Breast epithelium (tissue), 4 donors: ENCODE measurements at places on chromosomes 1 and 21.

GRCh38 chr1:204818998-204819397 is 51.7 kb upstream of the NFASC start:
- no peaks in the 10 kb centered on the region for H3K4me1 ChIP-seq
- H3K4me3 ChIP-seq = no peak overlapping the region
- no peaks in the 10 kb centered on the region for H3K36me3 ChIP-seq
- no peak for DNase-seq
- H3K27me3 ChIP-seq = no peaks in the 10 kb centered on the region

DNA sequence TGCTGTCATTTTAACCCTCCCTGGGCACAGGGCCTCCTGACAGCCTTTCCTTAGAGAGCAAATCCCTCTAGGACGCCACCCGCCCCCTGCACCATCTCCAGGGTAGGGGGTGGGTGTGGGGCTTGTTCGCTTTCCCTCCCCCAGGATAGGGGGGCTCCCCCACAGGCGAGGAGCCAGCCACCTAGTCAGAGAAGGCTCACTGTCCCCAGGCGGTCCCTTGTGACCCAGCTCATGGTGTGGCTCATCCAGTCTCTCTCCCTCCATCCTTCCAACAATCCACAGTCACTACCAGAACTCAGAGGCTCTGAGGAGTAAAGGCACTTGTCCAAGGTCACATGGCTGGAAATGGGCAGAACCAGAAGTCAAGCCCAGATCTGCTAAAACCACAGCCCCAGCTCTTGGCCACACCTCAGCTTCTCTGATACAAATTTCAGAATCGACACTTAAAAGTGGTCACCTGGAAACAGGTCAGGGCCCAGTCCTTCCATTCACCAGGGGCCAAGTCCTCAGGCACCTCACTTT is 89.8 kb downstream of the MRPL37 start:
- peaks cover 2% of the 10 kb centered on the region for H3K4me1 ChIP-seq
- no peak for DNase-seq
- no peak overlapping the region for H3K4me3 ChIP-seq
- no peaks in the 10 kb centered on the region for H3K36me3 ChIP-seq
- H3K27ac ChIP-seq = peak overlapping the region; percentile 73
- H3K27me3 ChIP-seq = no peaks in the 10 kb centered on the region

DNA sequence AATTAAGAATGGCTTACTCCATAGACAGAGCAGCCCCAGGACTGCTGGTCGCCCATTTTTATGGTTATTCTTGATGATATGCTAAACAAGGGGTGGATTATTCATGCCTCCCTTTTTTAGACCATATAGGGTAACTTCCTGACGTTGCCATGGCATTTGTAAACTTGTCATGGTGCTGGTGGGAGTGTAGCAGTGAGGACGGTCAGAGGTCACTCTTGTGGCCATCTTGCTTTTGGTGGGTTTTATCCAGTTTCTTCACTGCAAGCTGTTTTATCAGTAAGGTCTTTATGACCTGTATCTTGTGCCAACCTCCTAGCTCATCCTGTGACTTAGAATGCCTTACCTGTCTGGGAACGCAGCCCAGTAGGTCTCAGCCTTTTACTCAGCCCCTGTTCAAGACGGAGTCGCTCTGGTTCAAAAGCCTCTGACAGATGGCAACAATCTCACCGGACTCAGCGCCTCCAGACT is 5.2 kb upstream of the AGPAT3 start:
- H3K4me3 ChIP-seq = no peak overlapping the region
- no peaks in the 10 kb centered on the region for H3K4me1 ChIP-seq
- no peaks in the 10 kb centered on the region for H3K27me3 ChIP-seq
- H3K27ac ChIP-seq = no peak overlapping the region
- no peaks in the 10 kb centered on the region for H3K36me3 ChIP-seq

- no peak overlapping the region for H3K27ac ChIP-seq
- no peak for DNase-seq
- H3K4me1 ChIP-seq = no peaks in the 10 kb centered on the region
- no peaks in the 10 kb centered on the region for H3K36me3 ChIP-seq
Observed at GRCh38 chr1:92419642-92420041, 67.1 kb downstream of the GFI1 start.

GRCh38 chr1:10873189-10873588 is 76.7 kb upstream of the CASZ1 start:
- no peak overlapping the region for H3K27ac ChIP-seq
- H3K36me3 ChIP-seq = no peaks in the 10 kb centered on the region
- no peak for DNase-seq

- no peaks in the 10 kb centered on the region for H3K36me3 ChIP-seq
- DNase-seq = no peak
- no peak overlapping the region for H3K27ac ChIP-seq
- peaks cover 5% of the 10 kb centered on the region for H3K4me1 ChIP-seq
- H3K4me3 ChIP-seq = no peak overlapping the region
- H3K27me3 ChIP-seq = no peaks in the 10 kb centered on the region
Observed at GRCh38 chr1:65958561-65959350, 166.1 kb downstream of the PDE4B start.

GRCh38 chr1:26890467-26890796 is 349 bp upstream of the GPN2 start:
- DNase-seq = no peak
- H3K36me3 ChIP-seq = no peaks in the 10 kb centered on the region
- no peaks in the 10 kb centered on the region for H3K27me3 ChIP-seq
- peaks cover 9% of the 10 kb centered on the region for H3K4me1 ChIP-seq
- peak overlapping the region; percentile 87 for H3K27ac ChIP-seq
- peak overlapping the region; percentile 82 for H3K4me3 ChIP-seq

DNA sequence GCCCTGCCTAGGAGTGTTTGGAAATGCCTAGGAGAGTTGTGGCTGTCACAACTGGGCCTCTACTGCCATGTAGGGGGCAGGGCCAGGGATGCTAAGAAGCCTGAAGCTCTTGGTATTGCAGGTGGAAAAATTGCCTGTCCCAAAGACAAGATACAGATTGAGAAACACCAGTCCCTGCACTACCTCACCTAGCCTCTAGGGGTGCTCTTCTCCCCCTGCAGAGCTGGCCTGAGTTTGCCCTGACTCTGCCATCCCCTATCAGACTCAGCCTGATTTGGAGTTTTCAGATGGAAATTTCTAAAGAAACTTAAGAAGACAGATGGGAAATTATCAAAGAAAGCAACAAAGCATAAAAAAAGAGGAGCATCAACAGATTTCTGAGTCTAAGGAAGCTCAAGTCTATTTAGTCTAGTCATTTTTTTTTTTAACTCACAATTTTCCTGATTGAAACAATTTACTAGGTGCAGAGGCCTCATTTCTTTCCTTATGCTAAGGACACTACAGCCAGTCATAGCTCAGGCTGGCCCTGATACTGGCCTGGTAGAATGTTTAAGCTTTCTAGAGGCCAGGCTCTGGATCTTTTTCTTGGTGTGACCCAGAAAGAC is 61.4 kb upstream of the LRRN2 start:
- no peak overlapping the region for H3K27ac ChIP-seq
- H3K27me3 ChIP-seq = no peaks in the 10 kb centered on the region
- DNase-seq = no peak
- no peaks in the 10 kb centered on the region for H3K36me3 ChIP-seq
- no peak overlapping the region for H3K4me3 ChIP-seq

DNA sequence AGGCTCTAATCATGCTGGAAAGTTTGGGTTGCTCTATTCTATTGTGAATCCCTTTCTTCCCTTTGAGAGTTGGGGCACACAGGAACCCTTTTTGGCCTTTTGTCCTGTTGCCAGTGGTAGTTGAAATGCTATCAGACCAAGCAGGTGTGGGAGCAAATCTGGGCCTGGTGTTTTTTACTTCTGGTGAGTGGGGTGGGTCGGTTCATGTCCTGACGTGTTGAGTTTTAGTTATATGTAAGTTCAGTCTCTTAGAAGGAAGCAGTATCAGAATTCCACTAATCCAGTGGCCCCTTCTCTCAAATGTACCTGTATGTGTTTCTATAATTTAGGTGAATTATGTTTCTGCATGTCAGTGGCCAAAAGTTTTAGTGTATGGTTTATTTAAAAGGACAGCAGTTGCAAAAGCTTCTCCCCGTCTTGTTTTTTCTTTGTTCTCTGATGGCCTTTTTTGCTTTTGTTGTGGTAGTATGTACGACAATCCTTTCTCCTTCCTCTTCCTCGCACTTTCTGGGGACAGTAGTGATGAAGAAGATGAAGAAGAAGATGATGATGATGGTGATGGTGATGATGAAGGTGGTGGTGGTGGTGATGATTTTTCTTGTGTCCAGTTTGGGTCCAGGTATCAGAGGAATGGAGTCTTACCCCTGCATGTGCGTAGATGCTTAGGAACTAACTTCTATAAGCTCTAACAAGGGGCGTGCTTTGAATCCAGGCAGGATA is 74.2 kb downstream of the UBE4B start:
- H3K4me1 ChIP-seq = no peaks in the 10 kb centered on the region
- no peaks in the 10 kb centered on the region for H3K36me3 ChIP-seq
- H3K4me3 ChIP-seq = no peak overlapping the region
- no peak for DNase-seq
- no peak overlapping the region for H3K27ac ChIP-seq
- H3K27me3 ChIP-seq = no peaks in the 10 kb centered on the region

DNA sequence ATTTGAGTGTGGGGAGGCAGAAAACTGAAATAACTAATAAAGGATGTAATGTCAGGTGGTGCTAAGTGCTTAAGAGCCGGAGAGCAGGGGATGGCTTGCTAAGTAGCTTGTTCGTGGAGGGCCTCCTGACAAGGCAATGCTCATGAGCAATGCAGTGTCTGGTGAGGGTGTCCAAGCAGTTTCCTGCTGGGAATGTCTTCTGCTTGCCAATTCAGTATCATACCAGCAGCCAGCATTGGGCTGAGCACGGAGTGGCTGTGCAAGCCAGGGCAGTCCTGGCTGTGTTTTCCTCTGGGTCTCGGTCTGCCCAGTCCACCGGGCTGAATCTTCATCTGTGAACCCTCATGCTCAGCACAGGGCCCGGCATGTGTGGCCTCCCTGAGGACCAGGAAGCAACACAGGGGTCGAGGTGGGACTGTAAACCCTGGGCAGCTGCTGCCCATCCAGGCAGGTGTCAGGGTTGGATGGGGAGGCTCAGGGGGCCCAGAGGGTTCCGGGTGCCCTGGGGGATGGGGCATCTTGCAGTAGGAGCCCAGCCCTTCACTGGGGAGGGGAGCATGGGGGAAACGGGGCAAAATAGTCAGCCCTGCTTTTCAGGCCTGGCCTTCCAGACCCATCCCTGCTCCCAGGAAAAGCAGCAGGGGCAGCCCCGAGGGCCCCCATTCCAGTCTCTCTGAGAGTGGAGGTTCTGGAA is 27.5 kb downstream of the EDN2 start:
- H3K27me3 ChIP-seq = no peaks in the 10 kb centered on the region
- no peaks in the 10 kb centered on the region for H3K36me3 ChIP-seq
- no peaks in the 10 kb centered on the region for H3K4me1 ChIP-seq
- H3K27ac ChIP-seq = no peak overlapping the region
- DNase-seq = no peak

DNA sequence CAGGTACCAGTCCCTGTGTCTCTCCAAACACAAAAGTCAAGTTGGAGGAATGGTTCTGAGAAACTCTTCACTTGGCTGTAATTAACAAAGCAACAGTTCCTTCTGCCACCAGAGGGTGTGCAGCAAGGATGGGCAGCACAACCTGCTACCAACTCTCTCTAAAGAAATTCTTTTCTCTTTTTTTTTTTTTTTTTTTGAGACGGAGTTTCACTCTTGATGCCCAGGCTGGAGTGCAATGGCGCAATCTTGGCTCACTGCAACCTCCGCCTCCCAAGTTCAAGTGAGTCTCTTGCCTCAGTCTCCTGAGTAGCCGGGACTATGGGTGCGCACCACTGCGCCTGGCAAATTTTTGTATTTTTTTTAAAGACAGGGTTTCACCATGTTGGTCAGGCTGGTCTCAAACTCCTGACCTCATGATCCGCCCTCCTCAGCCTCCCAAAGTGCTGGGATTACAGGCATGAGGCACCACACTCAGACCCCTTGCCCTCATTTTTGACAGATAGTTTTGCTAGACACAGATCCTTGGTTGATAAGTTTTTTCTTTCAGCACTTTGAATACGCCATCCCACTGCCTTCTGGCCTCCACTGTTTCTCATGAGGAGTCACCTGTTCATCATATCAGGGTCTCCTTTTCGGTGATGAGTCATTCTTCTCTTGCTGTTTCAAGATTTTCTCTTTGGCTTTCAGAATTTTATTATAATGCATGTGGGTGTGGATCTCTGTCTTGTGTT is 12.1 kb upstream of the DEGS1 start:
- no peak overlapping the region for H3K4me3 ChIP-seq
- no peak overlapping the region for H3K27ac ChIP-seq
- H3K27me3 ChIP-seq = no peaks in the 10 kb centered on the region
- no peaks in the 10 kb centered on the region for H3K4me1 ChIP-seq

DNA sequence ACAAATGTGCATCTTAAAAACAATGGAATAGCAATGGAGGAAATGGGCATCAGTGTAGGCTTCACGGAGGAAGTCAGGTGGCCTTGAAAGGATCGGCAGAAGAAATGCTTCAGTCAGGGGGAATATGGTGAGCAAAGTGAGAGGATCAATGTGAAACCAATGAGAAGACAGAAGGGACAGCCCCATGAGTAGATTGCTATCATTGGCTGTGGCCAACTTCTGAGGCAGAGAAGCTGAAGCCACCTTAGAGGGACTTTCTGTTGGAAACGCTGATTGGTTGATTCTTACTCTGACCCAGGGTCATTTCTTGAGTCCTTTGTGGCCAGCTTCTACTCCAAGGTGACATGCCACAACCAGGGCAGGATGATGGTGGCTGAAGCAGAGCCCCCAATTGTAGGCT is 130.7 kb upstream of the ZNF648 start:
- H3K4me1 ChIP-seq = peaks cover under 1% of the 10 kb centered on the region
- H3K27me3 ChIP-seq = no peaks in the 10 kb centered on the region
- no peak overlapping the region for H3K4me3 ChIP-seq
- no peak for DNase-seq

DNA sequence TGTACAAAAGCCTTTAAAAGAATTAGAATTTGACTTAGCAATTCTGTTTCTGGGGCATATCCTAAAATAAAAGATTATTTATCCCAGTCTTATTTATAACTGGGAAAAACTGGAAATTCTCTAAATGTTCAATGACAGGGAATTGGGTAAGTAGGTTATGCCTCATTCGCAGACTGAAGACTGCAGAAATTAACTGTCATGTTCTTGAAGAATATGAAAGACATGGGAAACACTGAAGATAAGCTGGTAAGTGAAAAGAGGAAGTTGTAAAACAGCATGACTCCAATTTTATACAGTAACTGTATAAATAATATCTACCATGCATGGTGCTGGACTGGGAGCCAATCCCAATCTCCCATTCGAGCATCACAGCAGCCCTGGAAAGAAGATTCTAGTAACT is 50.6 kb upstream of the SLC2A1 start:
- no peak overlapping the region for H3K27ac ChIP-seq
- H3K36me3 ChIP-seq = no peaks in the 10 kb centered on the region
- no peaks in the 10 kb centered on the region for H3K4me1 ChIP-seq
- no peak overlapping the region for H3K4me3 ChIP-seq
- H3K27me3 ChIP-seq = no peaks in the 10 kb centered on the region

DNA sequence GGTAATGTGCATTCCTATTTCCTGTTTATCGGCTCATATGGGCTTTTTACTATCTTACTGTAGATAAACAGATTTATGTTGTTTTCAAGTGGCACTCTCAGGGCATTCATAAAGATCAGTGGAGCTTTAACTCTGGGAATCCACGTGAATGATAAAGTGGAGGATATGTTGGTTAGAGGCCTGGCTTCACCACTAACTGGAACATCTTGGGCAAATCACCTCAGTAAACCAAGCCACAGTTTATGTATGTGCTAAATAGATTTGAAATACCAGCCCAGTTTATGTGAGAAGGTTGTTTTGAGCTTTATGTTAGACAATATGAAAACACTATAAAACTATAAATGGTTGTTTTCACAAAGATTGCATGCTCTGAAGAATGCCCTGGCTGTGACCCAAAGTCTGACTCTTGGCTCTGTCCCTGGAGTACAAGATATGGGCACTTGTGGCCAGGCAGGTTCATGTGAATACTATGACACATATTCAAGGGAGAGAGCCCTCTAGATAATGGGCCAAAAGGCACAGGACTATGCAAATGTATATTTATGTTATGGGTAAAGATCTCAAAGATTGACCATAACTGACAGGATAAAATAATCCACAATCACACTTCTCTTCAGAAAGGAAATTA is 36.7 kb downstream of the FAM163A start:
- no peaks in the 10 kb centered on the region for H3K27me3 ChIP-seq
- no peak for DNase-seq
- H3K36me3 ChIP-seq = no peaks in the 10 kb centered on the region
